ENCODE measurements at places on chromosomes 11 and 22.
A peak's percentile ranks its signal among the peaks of the same experiment; 100 is the strongest.

GRCh38 chr11:11577932-11578911, 43.6 kb downstream of the GALNT18 start:
- DNase-seq, result no peak

DNA sequence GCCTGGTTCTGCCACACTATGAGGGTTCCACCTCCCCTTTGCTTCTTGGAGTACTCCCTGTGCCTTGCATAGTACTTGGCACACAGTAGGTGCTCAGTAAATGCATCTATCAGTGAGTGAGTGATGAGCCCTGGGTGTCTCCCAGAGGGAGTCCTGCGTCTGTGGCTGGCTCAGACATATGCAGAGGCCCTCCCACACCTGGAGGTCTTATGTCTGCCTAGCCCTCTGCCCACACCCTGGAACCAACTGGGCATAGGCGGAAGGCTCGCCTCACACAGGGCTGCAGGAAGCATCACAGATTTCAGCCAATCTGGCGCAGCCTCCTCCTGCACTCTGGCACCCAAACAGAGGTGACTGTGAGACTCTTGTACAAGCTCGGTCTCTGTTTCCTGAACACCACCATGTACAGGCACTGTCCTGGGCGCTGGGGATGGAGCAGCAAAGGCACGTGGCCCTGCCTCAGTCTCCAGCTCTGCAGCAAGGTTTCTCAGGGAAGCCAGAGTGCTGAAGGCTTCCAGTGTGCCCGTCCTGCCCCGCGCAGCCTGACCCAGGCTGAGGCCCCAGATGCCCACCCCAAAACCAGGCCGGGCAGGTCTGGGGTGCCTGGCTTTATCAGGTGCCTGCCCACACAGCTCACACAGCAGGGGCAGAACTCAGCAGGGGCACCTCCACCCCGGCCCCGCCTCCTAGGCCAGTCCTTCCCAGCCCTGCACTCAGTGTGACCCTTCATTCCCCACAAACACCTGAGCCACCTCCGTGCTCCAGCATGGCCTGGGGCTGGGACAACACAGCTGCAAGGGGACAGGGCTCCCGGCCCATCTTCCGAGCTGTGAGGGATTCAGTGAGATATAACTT, 26.7 kb downstream of the FLRT1 start:
- no peak for DNase-seq

- no peak for DNase-seq
These were observed 1.1 kb downstream of the RRP8 start for GRCh38 chr11:6602096-6602940.

DNA sequence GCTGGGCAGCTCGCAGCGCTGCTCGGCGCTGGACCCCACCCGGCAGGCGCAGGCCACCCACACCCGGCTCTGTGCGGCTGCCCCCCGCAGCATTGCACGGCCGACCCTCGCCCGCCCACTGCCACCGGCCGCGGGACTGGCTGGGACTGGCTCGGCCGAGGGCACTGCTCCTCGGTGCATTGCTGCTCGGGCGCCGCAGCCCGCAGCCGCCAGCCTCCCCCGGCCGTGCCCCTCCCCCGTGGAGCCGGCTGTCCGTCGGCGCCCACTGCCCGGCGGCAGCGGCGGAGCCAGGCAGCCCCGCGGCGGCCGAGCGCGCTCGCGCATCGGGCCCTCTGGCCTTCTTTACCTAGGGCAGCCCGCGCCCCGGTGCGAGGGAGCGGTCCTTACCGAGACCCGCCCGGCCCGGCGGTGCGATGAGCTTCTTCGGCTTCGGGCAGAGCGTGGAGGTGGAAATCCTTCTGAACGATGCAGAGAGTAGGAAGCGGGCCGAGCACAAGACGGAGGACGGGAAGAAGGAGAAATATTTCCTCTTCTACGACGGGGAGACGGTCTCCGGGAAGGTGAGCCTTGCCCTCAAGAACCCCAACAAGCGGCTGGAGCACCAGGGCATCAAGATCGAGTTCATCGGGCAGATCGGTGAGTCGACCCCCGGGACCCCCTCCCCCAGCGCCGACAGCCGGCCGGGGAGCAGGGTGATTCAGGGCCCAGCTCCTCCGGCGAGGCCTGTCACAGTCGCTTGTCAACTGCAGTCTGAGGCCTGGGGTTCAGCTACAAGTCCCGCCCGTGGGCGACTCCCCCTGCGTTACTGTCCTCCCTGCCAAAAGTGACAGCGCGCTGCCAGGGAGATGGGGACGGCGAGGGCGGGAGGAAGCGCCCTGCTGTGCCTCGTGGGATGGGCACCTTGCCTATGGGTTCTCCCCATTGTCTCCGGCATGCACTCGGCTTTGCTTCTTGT, 516 bp downstream of the VPS26B start:
- DNase-seq, result peak; percentile 38

DNA sequence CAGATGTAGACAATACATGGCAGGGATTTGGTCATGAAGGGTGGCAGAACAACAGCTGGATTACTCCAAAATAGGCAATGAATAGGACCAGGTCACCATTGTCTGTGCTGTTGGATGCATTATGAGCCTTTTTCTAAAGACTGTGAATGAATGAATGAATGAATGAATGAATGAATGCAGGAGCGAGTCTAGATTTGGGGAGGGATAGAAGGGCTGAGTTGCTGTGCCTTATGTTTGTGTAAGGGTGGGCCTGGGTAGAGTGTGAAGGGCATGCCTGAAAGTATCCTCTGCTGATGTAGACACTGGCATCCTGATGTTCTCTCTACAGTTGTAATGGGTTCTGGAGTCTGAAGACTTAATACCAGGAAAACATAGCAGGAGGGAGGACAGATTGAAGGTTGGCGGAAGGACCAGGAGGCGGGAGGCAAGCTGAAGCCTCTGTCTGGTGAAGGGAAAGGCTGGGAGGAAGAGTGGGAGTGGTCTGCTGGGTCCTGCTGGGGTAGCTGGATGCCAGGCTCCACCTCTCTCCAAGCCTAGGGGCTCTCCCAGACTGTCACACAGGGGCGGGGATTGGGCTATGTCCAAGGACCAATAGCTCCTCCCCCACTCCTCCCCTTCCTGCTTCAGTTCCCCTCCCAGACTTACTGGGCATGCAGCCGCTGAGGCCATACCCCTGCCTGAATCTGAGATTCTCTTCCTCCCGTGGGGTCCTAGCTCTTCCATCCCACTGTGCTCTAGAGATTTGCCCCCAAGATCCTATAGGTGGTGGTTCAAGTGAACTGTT, 4.8 kb downstream of the TRIM3 start:
- no peak for DNase-seq

- DNase-seq, result no peak
These were observed 4.9 kb upstream of the TAGLN start for GRCh38 chr11:117194267-117194666.

GRCh38 chr11:68893282-68893681, 10.3 kb downstream of the MRPL21 start:
- no peak for DNase-seq

GRCh38 chr11:80432057-80432456, 991.2 kb upstream of the TENM4 start:
- no peak for DNase-seq

DNA sequence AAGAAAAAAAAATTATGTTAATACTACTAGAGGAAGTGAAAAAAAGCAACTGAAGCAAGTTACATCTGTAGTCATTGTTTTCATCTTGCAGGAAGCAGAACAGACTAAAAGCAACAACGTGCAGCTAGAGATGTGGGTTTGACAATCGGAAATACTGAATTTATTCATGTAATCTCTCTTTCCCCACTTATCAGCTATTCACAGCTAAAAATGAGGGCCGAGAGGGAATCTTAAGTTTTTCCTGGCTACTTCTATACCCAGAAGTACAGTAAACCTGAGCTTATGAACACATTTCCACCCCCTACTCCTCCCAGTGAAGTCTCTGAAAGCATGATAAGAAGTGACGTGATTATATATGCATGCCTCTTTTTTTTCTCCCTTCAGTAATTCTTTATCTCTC, 116.5 kb downstream of the SPON1 start:
- no peak for DNase-seq

DNA sequence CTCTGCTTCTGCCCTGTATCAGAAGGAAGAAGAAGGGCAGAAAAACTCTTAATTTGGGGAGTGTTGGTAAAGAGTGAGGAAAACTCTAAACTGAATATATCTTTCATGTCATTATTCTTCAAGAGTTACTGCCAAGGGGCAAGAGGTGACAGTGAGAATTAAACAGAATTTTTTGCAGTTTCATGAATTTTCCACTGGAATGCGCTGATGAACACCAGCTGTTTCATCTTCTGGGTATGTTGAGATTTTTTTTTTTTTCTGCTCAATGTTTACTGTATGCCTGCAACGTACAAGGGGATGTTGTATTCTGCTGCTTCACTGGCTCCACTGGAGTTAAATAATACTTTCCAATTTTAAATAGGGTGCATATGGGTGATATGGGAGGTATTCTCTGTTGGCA, 117.8 kb downstream of the FAM76B start:
- no peak for DNase-seq

GRCh38 chr22:28394513-28395110, 285.0 kb downstream of the TTC28 start:
- DNase-seq, result no peak

GRCh38 chr11:15349413-15349812, 234.7 kb downstream of the INSC start:
- no peak for DNase-seq

DNA sequence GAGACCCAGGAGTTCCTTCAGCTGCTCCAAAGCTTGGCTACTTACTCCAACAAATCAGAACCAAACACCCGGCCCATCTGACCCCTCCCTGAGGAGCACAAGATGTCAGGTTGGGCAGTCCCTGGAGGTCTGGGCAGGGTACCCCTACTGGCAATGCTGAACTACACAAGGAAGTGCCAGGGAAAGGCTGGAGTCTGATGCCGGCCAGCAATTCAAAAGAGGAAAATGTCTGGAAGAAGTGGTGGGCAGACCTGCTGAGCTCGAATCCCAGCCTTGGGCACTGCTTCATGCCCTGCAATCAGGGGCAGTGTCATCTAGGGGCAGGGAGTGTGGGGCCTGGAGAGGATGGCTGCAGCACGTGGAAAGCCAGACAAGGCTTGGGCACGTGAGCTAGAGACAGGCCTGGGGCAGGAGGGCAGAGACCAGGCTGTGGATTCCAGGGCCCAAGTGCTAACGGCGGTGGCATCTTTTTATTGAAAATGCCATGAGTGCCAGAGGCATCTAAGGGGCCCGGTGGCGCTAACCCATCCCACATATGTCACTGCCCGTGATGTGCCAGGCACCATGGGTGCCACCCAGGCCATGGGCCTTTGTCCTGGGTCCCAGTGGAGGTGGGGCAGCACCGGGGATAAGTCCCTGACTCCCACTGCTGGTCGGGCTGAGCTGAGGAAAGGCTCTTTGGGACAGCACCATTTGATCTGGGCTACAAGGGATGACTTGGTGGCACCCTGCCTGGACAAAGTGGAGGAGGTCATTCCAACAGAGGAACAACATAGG, 97.9 kb upstream of the PITPNB start:
- DNase-seq, result no peak

GRCh38 chr11:72950685-72951084, 136.5 kb downstream of the ATG16L2 start:
- DNase-seq, result no peak

GRCh38 chr11:119336744-119337469, 2.6 kb downstream of the RNF26 start:
- DNase-seq, result no peak

GRCh38 chr22:50185375-50186087, at the start of gene TRABD:
TSS of gene TRABD (plus strand) at chr22:50185913. CDS start at chr22:50193061, 7,148 bp downstream.
- DNase-seq, result peak; percentile 81

GRCh38 chr11:12761029-12761428, 86.8 kb downstream of the TEAD1 start:
- no peak for DNase-seq

DNA sequence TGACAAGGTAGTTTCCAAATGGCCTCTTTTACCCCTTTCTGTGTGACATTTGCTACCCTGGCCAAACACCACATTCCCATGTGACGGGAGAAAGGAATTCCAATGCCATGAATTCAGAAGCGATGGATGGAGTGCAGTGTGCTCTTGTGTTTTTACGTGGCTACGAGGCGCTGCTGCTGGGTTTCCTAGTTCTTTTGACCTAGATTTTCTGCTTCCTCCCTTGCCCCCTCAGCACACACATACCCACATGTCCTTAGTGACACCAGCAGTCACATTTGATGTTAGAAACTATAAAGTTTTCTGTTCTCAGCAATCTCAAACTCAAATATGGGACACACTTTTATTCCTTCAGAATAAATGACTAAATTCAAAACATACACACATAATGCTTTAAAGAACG, 7.8 kb upstream of the TMA7B start:
- no peak for DNase-seq

GRCh38 chr11:9692691-9693090, 28.8 kb downstream of the SWAP70 start:
- no peak for DNase-seq

DNA sequence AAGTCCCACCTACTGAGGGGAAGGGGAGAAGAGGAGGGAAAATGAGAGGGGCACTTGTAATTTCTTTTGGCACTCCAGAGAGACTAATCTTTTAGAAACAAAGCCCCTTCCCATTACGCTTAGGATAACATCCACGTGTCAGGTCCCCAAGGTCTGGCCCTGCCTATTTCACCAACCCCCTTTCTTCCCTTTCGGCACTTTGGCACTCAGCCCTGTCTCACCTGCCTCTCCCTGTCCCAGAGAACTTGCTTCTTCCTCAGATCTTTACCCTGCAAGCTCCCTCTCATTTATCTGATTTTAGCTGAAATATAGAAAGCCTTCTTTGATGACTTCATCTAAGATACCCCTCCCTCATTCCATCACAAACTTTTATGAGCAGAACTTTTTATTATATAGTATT, 55.5 kb downstream of the RASSF10 start:
- no peak for DNase-seq

DNA sequence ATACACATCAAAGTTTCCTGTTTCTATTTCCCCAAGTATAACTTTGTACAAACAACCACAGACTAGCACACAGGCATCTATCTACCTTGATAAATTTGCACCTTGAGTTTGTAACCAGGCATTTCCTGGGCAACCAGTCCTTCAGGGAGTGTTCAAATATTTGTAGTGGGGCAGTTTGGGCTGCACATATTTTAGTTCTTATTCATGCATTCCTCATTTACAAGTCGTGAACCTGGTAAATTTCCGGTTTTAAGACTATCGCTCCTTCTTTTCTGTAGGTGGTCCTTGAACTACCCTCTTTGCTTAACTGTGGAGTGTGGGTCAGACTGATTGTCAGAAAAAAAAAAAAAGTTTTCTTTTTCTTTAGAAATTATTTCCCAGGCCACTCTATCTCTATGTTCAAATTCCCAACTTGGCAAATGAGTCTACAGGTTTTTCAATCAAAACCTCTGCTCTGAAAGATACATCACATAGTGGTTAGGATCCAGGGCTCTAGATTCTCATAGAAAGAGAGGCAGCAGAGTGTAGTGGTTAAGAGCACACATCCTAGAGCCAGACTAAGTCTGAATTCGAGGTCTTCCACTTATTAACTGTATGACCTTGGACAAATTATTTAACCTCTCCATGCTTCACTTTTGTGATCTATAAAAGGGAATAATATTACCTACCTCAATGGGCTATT, 201.5 kb downstream of the SOX6 start:
- no peak for DNase-seq

- no peak for DNase-seq
These were observed 615.7 kb downstream of the INSC start for GRCh38 chr11:15730263-15730994.

- DNase-seq, result no peak
These were observed 110.8 kb upstream of the TMEM45B start for GRCh38 chr11:129704831-129705230.

- DNase-seq, result no peak
These were observed 8.9 kb downstream of the UVRAG start for GRCh38 chr11:75823946-75824345.
